ENCODE measurements at places on chromosomes 13 and 19. TPM values are rescaled to one million over a fixed set of nuclear protein-coding genes. Genes with fewer than 3 reads are reported as not detected.
A peak's percentile ranks its signal among the peaks of the same experiment; 100 is the strongest.

Gene HIPK4
- 0.17 TPM for total RNA-seq

DNA sequence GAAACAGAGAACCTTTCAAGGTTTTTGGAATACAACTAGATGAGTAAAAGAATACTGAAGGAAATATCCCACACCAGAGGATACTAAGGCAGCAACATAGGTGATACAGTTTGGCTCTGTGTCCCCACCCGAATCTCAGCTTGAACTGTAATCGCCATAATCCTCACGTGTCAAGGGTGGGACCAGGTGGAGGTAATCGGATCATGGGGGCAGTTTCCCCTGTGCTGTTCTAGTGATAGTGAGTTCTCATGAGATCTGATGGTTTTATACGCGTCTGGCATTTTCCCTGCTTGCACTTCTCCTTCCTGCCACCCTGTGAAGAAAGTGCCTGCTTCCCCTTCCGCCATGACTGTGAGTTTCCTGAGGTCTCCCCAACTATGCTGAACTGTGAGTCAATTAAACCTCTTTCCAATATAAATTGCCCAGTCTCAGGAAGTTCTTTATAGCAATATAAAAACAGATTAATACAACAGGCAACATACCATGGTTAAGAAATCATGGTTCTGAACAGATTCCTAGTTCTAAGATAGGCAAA lies 97.0 kb downstream of the ABCC4 start:
- no peak for DNase-seq
- peaks cover 11% of the 10 kb centered on the region for H3K36me3 ChIP-seq
- H3K4me1 ChIP-seq, result no peaks in the 10 kb centered on the region
- H3K4me3 ChIP-seq, result no peak overlapping the region
- no peak overlapping the region for H3K27ac ChIP-seq
- H3K27me3 ChIP-seq, result no peaks in the 10 kb centered on the region

DNA sequence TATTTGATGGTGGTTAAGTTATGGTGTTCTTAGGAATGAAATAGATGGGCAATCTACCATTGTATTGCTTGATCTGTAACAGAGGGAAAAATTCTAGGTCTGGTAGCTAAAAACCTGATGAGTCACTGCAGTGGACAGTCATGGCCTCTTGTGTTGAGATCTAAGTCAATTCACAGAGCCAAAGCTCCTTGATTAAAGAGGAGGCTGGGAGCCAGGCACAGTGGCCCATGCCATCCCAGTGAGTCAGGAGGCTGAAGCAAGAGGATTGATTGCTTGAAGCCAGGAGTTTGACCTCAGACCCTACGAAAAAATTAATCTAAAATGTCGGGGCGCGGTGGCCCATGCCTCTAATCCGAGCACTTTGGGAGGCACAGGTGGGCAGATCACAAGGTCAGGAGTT lies 67.1 kb upstream of the KPNA3 start:
- H3K27ac ChIP-seq, result peak overlapping the region; percentile 83
- no peak overlapping the region for H3K4me3 ChIP-seq
- H3K36me3 ChIP-seq, result no peaks in the 10 kb centered on the region
- no peaks in the 10 kb centered on the region for H3K27me3 ChIP-seq

Gene PGLYRP1
- not detected for total RNA-seq

DNA sequence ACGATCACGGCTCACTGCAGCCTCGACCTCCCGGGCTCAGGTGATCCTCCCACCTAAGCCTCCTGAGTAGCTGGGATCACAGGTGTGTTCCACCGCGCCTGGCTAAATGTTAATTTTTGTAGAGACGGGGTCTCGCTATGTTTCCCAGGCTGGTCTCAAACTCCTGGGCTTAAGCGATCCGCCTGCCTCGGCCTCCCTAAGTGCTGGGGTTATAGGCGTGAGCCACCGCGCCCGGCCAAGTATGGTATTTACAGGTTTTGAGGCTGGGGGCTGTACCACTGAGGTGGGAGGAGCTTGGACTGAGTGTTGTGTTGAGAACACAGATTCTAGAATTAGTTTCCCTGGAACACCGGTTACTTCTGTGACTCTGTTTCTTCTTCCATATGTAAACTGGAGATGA lies 452 bp upstream of the PPM1N start:
- peaks cover 9% of the 10 kb centered on the region for H3K4me1 ChIP-seq
- no peaks in the 10 kb centered on the region for H3K27me3 ChIP-seq
- H3K36me3 ChIP-seq, result no peaks in the 10 kb centered on the region
- H3K4me3 ChIP-seq, result no peak overlapping the region
- no peak for DNase-seq

GRCh38 chr13:31236211-31236786 lies 36.5 kb downstream of the B3GLCT start:
- H3K27ac ChIP-seq, result no peak overlapping the region
- H3K36me3 ChIP-seq, result no peaks in the 10 kb centered on the region
- peak; percentile 32 for DNase-seq
- no peaks in the 10 kb centered on the region for H3K4me1 ChIP-seq

DNA sequence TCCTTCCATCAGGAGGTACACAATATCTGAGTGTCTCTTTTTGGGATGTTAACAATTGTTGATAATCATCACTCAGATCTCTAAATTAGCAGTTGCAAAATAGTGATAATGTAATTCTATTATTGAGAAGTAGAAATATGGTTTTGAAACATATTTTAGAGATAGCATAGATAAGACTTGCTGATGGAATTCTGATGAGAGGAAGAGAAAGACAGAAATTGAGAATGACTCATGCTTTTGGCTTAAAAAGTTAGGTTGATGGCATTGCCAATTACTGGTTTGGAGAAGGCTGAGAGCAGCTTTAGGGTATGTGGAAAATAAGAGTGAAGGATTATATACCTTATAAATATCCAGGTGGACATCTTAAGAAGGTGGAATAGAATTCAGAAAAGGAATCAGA lies 106.4 kb upstream of the EDNRB start:
- no peaks in the 10 kb centered on the region for H3K4me1 ChIP-seq
- peak; percentile 11 for DNase-seq

DNA sequence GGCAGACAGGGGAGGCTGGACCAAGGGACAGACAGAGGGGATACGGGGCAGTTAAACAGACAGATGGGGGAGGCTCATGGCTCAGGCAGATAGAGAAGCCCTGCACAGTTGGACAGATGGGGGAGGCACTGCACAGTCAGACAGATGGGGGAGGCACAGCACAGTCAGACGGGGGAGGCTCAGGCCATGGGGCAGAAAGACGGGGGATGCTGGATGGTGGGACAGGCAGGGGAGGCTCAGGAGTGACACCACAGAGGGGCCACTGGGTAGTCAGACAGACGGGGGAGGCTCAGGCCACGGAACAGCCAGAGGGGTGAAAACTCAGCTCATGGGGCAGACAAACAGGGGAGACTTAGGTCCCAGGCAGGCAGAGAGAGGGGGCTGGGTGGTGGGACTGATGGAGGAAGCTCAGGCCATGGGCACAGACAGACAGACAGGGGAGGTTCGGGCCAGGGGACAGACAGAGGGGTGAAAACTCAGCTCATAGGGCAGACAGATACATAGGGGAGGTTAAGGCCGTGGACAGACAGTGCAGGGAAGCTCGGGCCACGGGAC lies 886 bp downstream of the MFSD12 start:
- peaks cover 7% of the 10 kb centered on the region for H3K4me1 ChIP-seq
- peak overlapping the region; percentile 79 for H3K4me3 ChIP-seq
- H3K27me3 ChIP-seq, result no peaks in the 10 kb centered on the region
- no peaks in the 10 kb centered on the region for H3K36me3 ChIP-seq
- peak overlapping the region; percentile 8 for H3K27ac ChIP-seq
- no peak for DNase-seq

DNA sequence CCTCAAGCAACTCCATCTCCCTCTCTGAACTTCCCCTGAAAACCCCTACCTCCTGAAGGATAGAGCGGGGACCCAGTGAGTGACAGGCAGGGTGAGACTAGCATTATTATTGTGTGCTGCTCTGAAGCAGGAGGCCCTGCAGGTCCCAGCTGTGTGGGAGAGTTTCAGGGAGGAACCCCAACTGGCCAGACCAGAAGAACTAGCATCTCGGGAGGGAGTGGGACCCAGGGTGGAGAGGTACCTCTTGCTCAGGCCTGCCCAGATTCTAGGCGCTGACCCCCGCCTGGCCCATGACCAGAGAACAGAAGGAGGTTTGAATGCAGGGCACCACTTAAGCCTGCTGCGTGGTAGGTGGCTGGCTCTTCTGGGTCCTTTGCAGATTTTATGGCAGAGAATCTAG lies 5.7 kb upstream of the LYPD3 start:
- no peak overlapping the region for H3K27ac ChIP-seq
- no peaks in the 10 kb centered on the region for H3K36me3 ChIP-seq
- H3K4me1 ChIP-seq, result peaks cover 6% of the 10 kb centered on the region
- DNase-seq, result no peak
- H3K4me3 ChIP-seq, result no peak overlapping the region

Gene CDC37
- total RNA-seq, result 129 TPM

Gene LHB
- not detected for total RNA-seq

- peak overlapping the region; percentile 95 for H3K27ac ChIP-seq
- peak overlapping the region; percentile 97 for H3K4me3 ChIP-seq
- peaks cover 8% of the 10 kb centered on the region for H3K4me1 ChIP-seq
- H3K36me3 ChIP-seq, result peaks cover 14% of the 10 kb centered on the region
These were observed 1.4 kb upstream of the CCDC97 start for GRCh38 chr19:41308450-41309179.

All from fibroblast of lung (primary cell).